Putamen (tissue), 1 donor: ENCODE measurements at places on chromosomes 6 and 20.
A peak's percentile ranks its signal among the peaks of the same experiment; 100 is the strongest.

- DNase-seq: no peak
Observed at GRCh38 chr6:157648561-157648960, 174.5 kb upstream of the SNX9 start.

DNA sequence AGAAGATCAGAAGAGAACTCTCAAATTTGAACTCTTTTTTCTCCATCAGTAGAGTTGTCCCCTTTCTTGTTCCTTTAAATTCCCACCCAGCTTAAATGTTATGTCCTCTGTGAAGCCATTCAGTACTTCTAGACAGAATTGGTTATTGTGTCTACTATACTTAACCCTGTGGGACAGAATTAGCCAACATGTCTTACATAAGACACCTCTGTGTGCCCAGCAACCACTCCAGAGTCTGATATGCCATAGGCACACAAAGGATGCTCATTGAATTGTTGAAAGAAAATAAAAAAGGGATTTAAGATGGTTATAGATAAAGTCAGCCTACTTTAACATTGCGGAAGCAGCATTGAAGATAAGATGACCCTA is 77.0 kb upstream of the LTV1 start:
- DNase-seq: no peak

- no peak for DNase-seq
Observed at GRCh38 chr20:6693178-6693807, 74.2 kb upstream of the BMP2 start.

DNA sequence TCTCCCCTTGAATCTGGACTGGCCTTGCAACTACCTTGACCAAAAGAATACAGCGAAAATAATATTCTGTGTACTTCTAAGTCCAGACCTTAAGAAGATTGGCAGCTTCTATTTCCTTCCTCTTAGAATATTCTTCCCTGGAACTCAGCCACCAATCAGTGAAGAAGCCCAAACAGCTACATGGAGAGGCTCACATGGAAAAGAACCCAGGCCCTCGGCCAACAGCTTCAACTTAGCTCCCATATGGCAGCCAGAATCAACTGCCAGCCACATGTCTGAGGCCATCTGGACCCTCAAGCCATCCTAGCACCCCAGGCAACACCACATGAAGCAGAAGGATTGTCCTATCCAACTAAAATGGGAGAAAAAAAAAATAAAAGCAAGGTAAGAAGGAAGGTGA is 178.8 kb downstream of the IBTK start:
- no peak for DNase-seq

DNA sequence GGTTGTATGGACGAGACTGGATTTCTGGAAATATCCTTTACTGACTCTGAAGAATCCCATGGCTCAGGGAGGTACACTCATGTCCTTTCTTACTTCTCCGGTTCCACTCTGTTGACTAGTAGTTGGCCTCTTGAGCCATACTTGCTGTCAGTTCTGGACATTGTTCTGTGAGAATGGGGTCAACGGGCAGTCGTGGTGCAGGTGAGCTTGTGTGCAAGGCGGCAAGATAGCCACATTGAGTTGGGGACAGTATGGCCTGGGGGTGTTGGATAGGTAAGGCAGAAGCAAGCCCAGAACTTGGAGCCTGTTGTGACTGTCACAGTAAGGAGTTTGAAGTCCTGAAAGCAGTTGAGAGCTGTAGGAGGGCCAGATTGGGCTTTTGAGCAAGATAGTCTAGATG is 13.5 kb upstream of the SLC22A1 start:
- DNase-seq: no peak

GRCh38 chr6:28218312-28219248 is 6.5 kb upstream of the ZSCAN9 start:
- peak; percentile 45 for DNase-seq
